CD4-positive, alpha-beta T cell treated with Interferon alpha-2 for 1 hour (primary cell): ENCODE measurements at places on chromosomes 16 and 17.
A peak's percentile ranks its signal among the peaks of the same experiment; 100 is the strongest.

GRCh38 chr16:6047325-6047724, 949.7 kb upstream of the EEF2KMT start:
- no peak for DNase-seq

GRCh38 chr17:5780476-5780875, 196.2 kb upstream of the NLRP1 start:
- no peak for DNase-seq

DNA sequence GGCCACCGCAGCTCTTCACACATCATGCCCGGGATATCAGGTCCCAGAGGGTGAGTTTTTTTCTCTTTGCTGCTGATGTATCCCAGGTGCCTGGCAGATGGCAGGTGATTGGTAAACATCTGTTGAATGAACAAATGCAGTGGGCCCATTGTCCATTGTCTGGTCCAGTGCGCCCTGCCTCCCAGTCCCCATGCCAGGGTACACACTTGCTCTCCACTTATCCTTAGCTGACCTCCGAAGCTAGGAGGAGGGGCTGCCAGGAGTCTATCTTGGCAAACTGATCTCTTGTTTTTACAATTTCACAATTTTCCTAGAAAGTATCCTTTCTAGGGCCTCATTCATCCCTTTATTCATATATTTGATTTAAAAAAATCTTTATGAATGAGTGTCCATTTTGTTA, 196.0 kb downstream of the RAB11FIP4 start:
- DNase-seq, result no peak

- no peak for DNase-seq
These were observed 12.3 kb downstream of the GPT2 start for GRCh38 chr16:46896314-46896968.

DNA sequence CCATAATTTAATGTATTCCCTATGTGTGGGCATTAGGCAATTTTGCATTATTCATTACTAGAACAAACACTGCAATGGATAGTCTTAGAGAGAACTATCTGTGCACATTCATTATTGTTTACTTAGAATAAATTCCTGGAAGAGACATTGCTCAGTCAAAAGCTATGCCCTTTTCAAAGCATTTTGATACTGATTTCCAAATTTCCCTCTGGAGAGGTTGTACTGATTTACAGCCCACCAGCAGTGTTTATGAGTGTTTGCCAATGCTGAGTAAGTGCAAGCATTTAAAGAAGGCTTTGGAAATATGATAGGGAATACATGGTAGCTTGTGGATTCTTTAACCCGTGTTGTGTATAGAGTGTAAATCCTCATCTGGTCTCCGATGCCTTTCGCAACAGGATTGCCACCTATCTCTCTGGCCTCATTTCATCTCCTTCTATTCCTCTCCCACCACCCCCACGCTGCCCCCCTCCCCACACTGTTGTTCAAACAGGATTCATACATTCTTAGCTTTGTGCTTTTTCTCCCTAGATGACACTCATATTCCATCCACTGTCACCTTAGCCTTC, 33.4 kb upstream of the MMD start:
- DNase-seq, result no peak

GRCh38 chr17:48051706-48052486, 3.7 kb downstream of the NFE2L1 start:
- DNase-seq, result no peak

DNA sequence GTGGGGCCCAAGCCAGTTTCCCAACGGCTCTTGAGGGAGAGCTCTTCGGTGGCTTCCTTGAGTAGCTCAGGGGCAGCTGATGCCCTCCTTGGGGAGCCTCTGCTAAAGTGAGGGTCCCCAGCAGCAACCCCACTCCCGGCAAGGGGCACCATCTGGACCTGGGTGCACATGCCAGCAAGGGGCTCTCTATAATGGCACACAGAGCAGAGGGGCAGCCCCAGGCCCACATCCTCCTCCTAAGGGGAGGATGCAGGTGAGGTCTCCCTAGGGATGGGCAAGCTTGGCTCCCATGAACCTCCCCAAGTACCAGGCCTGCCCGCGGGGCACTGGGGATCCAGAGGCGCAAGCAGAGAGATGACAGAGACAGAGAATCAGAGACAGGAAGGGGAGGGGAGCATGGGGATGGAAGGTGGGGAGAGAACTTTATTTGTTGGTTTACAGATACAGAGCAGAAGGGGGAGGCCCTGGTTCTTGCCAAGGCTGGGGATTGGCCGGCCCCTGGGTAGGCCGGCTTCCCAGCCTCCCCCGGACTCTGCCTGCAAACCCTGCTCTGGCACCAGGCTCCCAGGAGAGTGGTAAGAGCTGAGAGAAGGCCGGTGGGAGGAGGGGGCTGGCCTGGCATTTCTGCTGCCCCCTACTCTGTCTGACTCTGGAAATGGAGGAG, 61.4 kb downstream of the SRCIN1 start:
- DNase-seq, result no peak

- no peak for DNase-seq
These were observed 1.5 kb downstream of the MXRA7 start for GRCh38 chr17:76709077-76709950.

GRCh38 chr16:66717776-66718175, 21.2 kb upstream of the CMTM4 start:
- DNase-seq, result no peak

DNA sequence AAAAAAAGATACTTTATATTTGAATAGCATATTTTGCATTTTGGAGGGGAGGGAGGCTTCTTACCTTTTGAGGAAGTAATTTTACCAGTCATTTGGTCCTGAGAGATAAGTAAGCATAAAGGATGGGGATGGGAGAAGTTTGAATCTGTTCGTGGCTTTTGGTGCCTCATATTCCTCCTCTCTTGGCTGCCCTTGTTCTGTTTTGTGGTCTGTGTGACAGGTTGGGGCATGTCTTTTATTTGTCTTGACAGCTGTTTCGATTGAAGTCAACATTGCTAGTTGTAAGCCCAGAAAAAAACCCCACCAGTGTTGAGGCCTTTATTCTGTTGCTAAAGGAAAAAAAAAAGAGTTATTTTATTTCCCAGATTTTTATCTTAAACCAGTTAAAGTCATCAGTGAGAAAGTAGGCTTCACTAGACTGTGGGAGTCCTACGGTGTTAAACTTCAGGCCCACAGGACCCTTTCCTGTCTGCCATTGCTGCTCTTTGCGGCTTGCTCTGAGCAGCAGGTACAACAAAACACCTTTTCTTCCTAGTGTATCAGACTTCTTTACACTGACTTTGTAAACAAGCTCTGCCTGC, 11.4 kb downstream of the SLC7A6 start:
- peak; percentile 36 for DNase-seq

- DNase-seq, result no peak
These were observed 1.6 kb upstream of the CA10 start for GRCh38 chr17:52160136-52160567.

DNA sequence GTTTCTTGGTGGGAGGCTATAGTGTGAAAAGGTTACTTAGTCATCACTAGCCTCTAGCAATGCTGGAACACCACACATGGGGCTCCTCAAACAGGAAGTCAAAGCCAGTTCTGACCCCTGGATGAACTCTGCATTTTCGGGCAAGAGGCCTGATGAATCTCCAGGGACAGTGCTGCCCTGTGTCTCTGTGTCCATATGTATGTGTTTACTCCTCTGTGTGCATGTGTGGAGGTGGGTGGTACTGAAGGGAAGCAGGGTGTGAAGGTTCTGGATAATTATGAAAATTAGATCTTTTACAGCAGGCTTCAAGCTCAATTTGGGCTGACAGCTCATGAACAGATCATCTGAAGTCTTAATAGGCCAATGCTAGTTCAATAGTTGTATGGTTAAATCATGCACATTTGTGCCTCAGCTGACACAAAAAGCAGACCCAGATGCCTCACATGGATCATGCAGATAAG, 133.6 kb downstream of the SNX11 start:
- peak; percentile 16 for DNase-seq

- DNase-seq, result no peak
These were observed 189.8 kb downstream of the USP22 start for GRCh38 chr17:20852990-20853370.

- DNase-seq, result no peak
These were observed 33.5 kb downstream of the TMC6 start for GRCh38 chr17:78095035-78095434.

DNA sequence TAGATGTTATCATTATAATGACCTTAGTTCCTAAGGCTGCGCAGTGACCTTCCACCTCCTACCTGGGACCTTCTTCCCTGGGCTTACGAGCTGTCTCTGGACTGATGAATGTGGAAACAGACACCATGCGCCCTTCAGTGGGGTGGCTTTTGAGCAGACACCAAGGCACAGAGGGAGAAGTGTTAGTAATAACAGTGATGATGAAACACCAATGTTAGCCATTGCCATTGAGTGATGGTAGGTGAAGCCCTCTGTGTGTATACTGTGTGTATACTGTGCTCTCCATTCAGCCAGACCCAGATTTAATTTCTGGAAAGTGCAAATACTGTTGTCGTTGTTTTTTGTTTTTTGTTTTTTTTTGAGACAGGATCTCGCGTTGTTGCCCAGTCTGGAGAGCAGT, 44.5 kb downstream of the CLEC16A start:
- DNase-seq, result no peak

DNA sequence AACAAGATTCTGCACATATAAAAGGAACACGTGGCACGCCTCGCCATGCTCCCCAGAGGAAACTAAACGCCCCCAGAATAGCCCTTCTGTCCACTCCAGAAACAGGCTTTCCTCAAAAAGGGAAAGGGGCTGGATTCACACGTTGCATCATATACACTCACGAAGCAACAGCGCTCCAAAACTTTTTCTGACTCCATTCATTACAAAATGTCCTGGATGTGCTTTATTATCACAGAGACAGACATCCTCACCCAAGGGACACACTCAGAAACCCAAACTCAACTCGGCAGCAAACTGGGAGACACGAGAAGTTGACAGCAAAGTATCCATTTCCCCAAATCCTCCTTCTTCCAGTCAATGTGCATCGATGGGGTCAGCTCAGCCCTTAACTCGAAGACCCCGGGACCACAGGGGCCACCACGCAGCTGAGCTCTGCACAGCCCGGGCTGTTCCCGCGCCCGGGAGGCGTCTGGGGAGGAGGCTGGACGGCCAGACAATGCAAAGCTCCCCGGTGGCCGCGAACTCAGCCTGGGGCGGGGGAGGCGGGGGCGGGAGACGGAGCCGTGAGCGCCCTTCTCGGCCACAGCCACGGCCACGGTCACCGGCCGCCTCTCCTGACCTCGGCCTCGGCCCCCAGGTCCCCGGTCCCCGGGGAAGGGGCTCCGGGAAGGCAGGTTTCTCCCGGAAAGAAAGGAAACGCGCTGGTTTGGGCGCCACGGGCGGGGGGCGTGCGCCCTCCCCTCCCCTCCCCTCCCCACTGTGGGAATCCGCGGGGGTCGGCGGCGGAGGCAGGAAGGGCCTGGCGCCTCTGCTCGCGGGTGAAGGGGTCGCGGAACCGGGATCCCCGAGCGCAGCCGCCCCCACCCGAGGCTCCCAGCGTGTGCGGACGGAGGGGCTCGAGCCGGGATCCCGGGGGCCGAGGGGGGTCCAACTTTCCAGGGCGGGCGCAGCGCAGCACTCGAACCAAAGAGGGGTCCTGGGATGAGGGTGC, 1.2 kb downstream of the NXN start:
- DNase-seq, result no peak

DNA sequence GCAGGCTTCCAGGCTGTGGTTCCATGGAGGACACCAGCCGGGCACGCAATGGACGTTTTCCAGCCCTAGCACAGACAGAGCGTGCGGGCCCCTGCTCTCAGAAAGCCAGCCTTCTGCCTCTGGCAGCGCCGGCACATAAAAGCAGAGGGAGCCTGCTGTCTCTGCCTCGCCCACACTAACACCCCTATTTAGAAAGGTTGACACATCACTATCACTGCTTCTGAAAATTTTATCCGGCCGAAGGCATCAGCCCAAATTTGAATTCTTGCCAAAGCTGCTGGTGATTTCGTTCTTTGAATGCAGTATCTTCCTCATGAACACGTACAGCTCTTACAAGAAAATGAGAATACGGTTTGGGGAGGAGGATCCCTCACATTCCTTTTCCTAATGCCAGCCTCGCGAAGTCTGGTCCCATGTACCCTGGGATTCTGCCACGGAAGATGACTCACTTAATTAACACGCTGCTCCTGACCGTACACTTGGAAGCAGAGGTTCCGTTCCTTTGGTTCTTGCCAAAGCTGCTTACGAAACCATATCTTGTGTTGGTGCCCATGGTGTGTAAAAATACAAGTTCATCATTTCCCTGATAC, 1.3 kb upstream of the RAB11FIP3 start:
- DNase-seq, result no peak

DNA sequence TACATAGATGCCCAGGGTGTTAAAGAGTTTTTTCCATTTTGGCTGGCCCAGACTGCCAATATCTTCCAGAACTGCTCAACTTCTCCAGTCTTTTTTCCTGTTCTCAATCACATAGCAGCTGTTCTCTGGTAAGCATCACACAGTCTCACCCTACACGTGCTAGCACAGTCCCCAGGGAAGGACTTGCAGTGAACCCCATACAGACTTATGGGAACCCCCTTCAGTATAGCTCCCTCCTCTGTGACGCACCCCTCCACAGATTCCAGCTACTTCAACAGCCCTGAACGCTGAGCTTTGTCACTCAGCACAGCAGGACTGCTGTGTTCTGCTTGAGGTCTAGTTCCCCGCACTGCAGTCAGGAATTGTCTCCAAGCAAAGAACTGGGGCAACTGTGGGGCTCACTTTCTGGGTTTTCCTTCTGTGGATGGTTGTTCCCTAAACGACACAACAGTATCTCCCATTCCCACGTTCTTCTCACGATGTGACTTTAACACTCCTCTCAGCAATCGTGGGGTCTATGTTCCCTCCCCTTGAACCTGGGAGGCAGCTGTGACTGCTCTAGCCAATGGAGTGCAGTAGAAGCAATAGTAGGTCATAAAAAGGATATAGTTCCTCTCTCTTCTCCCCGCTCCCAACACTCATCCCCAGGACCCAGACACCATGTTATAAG, 3.6 kb downstream of the MMP28 start:
- DNase-seq, result no peak

DNA sequence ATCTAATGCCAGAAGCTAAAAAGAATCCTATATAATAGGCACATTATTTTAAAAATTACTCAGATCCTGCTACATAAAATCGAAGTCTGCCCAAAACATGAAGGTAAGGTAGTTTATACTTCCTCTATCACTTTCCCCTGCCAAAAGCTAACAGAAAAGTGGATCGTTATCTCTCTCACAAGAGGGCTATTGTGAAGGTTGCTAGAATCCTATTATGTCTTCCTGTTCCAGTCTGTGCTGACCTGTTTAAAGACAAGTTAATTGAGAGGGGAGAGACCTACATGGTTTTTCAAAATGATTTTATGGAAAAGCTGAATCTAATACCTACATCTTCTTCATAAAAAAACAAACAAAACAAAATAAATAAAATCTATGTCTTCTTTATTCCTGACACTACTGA, 1410.9 kb upstream of the CDH8 start:
- DNase-seq, result no peak

DNA sequence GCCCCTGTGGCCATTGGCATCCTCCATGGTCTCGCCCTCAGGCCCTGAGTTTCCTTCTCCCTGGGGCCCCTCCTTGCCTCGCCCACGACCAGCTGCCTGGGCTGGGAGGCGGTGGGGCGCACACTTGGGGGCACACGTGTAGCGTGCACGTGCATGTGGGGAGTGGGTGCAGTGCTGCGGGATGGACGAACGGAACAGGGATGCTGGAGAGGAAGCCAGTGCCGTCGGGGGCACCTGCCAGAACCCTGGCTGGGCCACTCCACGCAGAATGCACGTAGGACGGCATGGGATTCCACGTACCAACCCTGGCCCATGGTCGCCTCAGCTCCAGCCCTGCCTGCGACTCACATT, 80.4 kb downstream of the KLHDC4 start:
- DNase-seq, result no peak
